HEK293T (cell line): ENCODE measurements at places on chromosomes 5 and 9.

- DNase-seq = peak; percentile 78
Measured at GRCh38 chr5:149731617-149732323, 1.7 kb downstream of the PPARGC1B start.

DNA sequence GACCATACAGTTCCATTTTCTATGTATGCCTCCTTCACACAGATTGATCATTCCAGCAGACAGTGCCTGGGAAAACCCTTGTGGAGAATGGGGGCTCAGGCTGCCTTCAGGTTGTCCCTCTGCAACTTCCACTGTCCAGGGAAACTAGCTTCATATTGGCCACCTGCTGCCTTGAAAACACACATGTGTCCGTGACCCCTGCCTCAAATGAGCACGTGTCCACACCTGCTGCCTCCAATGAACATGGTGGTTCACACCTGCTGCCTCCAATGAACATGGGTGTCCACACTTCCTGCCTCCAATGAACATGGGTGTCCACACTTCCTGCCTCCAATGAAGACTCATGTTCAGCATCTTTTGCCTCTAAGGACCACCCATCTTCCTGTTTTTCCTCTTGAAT is 185.4 kb upstream of the ADCY2 start:
- DNase-seq = no peak

DNA sequence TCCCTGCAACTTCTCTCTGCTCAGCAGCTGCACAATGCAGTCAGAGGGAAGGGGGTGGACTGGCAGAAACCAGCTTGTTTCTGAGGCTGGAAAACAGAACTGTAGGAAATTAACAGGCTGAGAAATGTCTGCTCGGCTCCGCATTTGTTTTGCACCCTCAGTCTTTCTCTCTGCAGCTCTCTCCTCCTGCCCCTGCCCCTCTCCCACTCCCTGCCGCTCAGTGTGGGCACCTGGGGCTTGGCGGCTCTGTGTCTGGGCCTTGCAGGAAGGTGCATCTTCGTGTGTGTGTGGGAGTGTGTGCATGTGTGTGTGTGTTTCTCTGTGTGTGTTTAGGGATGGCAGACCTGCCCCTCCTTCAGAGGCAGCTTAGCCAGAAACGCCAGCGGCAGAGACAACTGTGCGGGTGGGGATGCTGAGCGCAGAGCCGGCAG is 53.0 kb downstream of the PCDH1 start:
- no peak for DNase-seq

GRCh38 chr5:180785121-180785781 is 17.4 kb downstream of the MGAT1 start:
- DNase-seq = no peak

DNA sequence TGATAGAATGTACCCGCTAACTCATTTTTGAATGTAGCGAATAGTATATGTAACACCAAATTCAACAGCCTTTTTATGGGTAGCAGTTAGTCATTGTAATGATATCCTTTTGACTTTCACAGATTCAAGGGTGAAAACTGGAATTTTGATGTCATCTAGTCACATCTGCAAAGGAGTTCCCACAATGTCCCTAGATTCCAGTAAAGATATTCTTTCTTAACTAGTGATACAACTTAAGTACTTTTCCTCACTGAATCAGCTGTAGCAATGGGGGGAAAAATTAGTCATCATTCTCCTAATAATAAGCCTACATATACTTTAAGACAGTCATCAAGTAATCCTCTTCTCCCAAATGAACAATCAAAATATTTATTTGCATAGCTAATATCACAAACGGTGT is 11.5 kb upstream of the SSBP2 start:
- DNase-seq = no peak

GRCh38 chr5:9063615-9064245 is 482.1 kb downstream of the SEMA5A start:
- no peak for DNase-seq
